AML-193 (cell line): ENCODE measurements at places on chromosomes 2 and 18.

- DNase-seq: no peak
Observed at GRCh38 chr18:79574938-79575525, 104.6 kb upstream of the CTDP1 start.

GRCh38 chr2:230106771-230107170 lies 38.0 kb upstream of the SLC16A14 start:
- no peak for DNase-seq

DNA sequence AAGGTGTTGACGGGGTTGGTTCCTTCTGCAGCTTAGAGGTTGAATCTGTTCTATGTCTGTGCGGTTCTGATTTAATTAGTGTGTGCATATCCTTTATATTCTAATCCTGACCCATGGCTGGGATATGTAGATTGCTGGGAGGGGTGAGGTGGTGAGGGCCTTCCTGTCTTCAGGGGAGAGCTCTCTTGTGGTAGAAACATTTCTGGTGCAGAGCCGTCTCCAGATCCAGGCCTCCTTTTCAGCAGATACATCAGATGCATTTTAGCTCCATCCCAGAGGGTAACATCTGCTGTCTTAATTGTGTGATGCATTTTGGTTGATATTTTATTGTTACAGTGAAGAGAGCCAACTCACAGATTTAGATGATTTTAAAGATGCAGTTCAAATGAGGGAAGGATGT lies 227.8 kb downstream of the AGAP1 start:
- DNase-seq: no peak

DNA sequence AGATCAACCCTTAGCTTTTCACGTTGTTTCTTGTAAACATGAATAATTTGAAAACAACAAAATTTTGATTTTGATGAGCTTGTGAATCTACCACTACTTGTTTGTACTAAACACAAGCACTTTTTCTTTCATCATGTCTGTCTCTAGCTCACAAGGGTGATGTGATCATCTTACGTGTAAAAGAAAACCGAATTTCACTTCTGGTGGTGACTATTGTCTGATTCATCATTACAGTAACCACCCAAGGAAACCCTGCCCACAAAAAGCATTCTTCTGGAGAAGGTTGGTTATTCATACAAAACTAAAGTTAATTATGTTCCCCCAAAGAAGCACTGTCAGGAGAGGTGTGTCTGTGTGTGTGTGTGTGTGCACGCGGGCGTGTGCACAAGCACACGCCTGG lies 285.4 kb downstream of the ZNF516 start:
- no peak for DNase-seq

DNA sequence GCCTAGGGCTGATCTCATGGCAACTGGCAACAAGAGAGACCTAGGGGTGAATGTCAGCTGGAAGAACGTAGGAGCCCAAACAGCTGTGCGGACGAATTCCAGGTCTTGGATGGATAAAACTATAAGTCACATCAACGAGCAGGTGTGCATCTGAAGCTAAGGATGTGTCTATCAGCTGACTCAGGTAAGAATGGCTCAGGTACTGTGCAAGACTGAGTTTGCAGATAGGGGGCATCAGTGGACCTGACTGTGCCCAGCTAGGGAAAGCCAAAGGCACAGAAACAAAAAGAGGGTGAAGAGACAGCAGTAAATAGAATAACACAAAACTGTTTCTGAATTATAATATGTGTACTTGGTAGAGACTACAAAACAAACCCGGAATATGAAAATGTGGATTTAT lies 357.3 kb downstream of the ZEB2 start:
- no peak for DNase-seq

GRCh38 chr18:79587779-79588635 lies 91.6 kb upstream of the CTDP1 start:
- no peak for DNase-seq

DNA sequence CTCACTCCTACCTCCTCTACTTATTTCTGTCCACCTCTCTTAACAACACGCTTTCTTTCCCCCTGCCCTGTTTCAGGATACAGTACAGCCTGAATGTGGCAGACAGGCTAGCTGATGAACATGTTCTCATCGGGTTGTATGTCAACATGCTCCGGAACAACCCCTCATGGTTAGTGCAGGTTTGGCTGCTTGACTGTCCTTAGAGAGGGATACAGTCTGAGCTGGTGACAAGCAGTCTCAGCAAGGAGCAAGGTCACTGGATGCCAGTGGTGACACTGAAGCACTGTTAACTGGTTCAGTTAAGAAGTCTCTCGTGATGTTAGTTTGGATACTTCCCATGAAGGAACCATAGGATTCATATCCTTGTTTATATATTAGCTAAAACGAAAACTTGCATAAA lies 128.6 kb downstream of the DTNA start:
- no peak for DNase-seq

DNA sequence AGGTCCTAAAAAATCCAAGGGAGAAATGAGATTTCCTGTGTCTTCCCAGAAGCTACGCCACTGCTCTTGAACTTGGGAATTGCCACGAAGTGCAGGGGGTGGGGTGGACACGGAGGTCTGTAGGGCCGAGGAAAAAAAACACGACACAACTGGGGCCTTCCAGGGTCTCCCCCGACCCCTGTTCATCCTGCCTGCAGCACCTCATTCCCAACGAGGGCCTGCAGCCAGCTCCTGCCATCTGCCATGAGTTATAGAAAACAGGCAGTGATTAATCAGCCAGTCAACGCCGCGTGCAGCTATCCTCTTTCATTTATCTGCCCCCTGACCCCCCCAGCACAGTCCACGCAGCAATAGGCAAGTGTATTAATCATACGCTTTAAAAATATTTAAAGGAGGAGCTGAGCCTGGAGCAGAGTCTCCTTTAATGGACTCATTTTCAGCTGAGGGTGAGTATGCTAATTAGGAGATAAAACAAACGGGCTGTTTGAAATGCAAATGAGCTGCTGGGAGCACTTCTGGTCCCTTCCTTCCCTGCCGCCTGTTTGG lies 209.9 kb downstream of the TFCP2L1 start:
- DNase-seq: no peak

GRCh38 chr2:112259509-112260294 lies 4.9 kb upstream of the ZC3H8 start:
- DNase-seq: peak; percentile 81

GRCh38 chr2:64634345-64635267 lies 19.1 kb downstream of the SERTAD2 start:
- no peak for DNase-seq

- no peak for DNase-seq
Observed at GRCh38 chr2:66170744-66171330, 264.1 kb upstream of the MEIS1 start.

- peak; percentile 41 for DNase-seq
Observed at GRCh38 chr2:127411653-127412369, 6.4 kb upstream of the PROC start.

GRCh38 chr2:29250977-29251376 lies 135.8 kb downstream of the CLIP4 start:
- DNase-seq: no peak

- DNase-seq: no peak
Observed at GRCh38 chr18:59047321-59048047, 92.2 kb upstream of the SEC11C start.

- no peak for DNase-seq
Observed at GRCh38 chr2:8003462-8004075, 678.3 kb upstream of the ID2 start.

DNA sequence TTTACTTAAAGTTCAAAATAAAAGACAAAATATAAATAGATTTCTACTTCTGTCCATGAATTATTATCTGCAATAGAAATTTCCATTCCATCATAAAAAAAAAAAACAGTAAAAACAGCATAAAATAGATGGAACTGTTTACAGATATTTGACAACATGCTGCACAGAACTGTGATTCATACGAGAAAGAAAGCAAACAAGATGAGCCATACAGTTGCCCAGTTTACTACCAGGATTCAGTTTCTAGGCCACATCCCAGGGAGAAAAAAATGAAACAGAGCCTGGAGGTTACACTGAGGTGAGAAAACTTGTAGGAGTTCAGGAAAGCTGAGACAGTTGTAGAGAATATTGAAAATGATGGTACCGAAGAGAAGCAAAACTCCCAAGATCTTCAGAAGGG lies 1426.9 kb upstream of the ACVR2A start:
- no peak for DNase-seq

- no peak for DNase-seq
Observed at GRCh38 chr2:166762746-166763145, 125.5 kb upstream of the XIRP2 start.

- no peak for DNase-seq
Observed at GRCh38 chr2:120044336-120044735, 31.5 kb downstream of the EPB41L5 start.

GRCh38 chr2:125004106-125004800 lies 979.2 kb downstream of the CNTNAP5 start:
- DNase-seq: no peak

DNA sequence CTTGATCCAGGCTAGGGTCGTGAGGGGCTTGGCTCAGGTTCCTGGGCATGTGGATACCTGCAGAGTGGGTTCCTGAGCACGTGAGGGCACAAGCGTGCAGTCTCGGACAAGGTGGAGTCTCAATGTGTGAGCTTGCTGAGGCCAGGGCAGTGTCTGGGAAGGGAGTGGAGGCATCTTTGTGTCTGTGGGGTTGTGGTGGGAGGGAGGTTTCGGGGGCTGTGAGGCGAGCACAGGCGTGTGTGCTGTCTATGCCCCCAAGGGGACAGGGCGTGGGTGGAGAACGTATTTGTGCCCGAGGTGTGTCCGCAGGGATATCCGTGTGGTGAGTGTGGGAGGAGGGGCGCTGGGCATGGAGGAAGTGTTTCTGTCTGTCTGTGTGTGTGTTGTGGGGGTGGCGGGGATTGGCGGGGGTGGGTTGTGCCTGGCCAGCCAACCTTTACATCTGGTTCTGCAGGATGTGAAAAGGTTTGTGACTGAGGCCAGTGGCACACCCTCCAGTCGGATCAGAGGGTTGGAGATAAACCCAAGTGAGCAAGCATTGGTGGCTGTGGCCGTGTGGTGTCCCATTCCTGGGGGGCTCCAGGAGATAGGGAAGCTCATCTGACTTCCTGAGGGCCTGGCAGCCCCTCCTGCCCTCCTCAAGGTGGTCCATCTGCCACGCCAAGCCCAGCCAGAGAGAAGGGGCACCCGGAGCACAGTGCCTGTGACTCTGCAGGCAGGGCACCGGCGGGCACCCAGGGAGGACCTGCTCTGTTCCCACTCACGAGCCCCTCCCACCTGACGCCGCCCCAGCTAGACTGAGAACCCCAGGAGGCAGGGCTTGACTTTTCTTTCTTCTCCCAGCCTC lies 57.1 kb downstream of the ZFP36L2 start:
- DNase-seq: peak; percentile 56

DNA sequence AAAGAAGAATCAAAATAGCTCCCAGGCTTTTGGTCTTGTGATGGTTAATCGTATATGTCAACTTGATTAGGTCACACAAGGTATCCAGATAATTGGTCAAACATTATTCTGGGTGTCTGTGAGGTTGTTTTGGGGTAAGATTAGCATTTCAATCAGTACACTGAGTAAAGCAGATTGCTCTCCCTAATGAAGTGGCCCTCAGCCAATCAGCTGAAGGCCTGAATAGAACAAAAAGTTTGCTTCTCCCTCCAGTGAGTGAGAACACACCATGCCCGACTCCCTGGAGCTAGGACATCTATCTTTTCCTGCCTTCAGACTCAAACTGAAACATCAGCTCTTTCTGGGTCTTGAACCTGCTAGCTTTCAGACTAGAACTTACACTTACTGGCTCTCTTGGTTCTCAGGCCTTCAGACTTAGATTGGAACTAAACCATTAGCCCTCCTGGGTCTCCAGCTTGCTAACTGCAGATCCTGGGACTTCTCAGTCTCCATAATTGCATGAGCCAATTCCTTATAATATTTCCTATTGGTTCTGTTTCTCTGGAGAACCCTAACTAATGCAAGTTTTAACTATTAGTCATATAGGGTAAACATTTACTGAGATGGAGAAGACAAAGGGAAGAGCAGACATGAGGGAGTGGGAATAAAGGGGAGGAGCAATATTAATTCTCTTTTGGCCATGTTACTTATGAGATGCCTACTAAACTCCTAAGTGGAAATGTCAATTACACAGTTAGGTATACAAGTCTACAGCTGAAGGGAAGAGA lies 25.5 kb downstream of the LNPK start:
- DNase-seq: no peak

DNA sequence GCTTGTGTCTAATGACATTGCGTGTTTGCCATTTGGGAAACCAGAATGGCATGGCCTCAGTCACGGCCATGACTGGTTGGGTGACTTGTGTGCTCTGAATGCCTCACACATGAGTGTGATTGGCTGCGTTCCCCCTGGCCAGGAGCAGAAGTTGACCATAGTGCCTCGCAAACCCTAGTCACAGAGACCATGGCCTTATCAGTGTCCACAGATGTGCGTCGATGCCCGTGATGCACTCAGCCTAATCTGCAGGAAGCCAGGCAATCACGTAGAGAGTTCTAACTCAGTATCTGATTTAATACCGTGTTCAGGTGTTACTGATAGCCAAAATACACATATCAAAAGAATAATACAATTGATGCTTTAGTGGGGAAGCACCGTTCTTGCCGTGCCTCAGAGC lies 64.0 kb downstream of the BOLA3 start:
- no peak for DNase-seq

DNA sequence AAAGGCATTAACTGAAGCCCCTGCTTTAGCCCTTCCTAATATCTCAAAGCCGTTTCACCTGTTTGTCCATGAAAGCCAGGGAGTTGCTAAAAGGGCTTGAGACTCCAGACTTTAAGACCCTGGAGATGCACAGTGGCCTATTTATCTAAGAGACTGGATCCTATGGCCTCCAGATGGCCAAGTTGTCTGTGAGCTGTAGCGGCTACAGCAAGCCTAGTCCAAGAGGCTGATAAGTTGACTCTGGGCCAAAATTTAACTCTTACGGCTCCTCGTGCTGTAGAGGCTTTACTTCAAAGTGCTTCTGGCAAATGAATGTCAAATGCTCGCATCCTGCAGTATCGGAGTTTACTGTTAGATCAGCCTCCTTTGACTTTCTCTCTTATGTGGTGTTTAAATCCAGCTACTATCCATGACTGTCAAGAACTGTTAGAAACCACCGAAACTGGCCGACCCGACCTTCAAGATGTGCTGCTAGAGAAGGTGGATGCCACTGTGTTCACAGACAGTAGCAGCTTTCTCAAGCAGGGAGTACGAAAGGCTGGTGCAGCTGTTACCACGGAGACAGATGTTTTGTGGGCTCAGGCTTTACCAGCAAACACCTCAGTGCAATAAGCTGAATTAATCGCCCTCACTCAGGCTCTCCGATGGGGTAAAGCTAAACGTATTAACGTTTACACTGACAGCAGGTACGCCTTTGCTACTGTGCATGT lies 336.7 kb upstream of the CNTNAP5 start:
- no peak for DNase-seq

GRCh38 chr2:105600949-105601794 lies 143.5 kb upstream of the NCK2 start:
- DNase-seq: no peak

- no peak for DNase-seq
Observed at GRCh38 chr2:171318463-171318934, 115.3 kb downstream of the METTL8 start.

DNA sequence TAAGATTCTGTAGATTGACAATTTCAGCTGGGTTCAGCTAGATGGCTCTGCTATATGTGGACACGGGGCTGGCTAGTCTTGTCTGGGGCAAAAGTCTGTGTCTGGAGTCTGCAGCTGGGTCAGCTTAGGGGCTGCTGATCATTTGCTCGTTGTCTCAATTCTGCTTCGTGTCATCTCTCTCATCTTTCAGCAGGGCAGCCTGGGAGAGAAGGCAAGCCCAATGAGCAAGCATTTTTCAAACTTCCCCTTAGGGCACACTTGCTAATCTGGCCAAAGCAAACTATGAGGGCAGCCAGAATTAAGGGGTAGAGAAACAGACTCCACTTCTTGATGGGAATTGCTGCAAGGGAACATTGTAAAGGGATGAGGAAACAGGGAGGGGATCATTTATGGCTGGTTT lies 462.6 kb downstream of the SLC4A3 start:
- no peak for DNase-seq
